ENCODE measurements at places on chromosomes 11 and 22. TPM values are rescaled to one million over a fixed set of nuclear protein-coding genes. Genes with fewer than 3 reads are reported as not detected.

The UBQLNL gene
- 0.32 TPM for total RNA-seq

The DKK3 gene
- total RNA-seq, result not detected

The MS4A2 gene
- 0.37 TPM for total RNA-seq

The OR6M1 gene
- total RNA-seq, result not detected

The MRGPRE gene
- not detected for total RNA-seq

The TMA7B gene
- 13.0 TPM for total RNA-seq

The RGL4 gene
- 22.1 TPM for total RNA-seq

The RAB38 gene
- total RNA-seq, result 1.6 TPM

The KRTAP5-10 gene
- total RNA-seq, result not detected

The DMC1 gene
- not detected for total RNA-seq

The TRPC6 gene
- total RNA-seq, result not detected

The UBQLN3 gene
- 0.49 TPM for total RNA-seq

The MRE11 gene
- total RNA-seq, result 26.5 TPM

The FIBIN gene
- not detected for total RNA-seq

The MPEG1 gene
- total RNA-seq, result 0.07 TPM

The OR5T2 gene
- not detected for total RNA-seq

The PLET1 gene
- total RNA-seq, result not detected

The ARVCF gene
- 2.7 TPM for total RNA-seq

The MLC1 gene
- total RNA-seq, result 1.1 TPM

The PGR gene
- not detected for total RNA-seq

The OR52I1 gene
- not detected for total RNA-seq
